ENCODE measurements at places on chromosomes 2 and 18.

GRCh38 chr2:164538240-164538866 lies 82.9 kb downstream of the GRB14 start:
- no peak for DNase-seq

- no peak for DNase-seq
These were observed 129.1 kb downstream of the ARHGAP15 start for GRCh38 chr2:143258126-143258892.

GRCh38 chr18:76390452-76391035 lies 104.5 kb downstream of the ZNF516 start:
- DNase-seq = no peak

GRCh38 chr2:41763141-41763540 lies 284.7 kb upstream of the PKDCC start:
- no peak for DNase-seq

GRCh38 chr2:115084446-115084845 lies 642.0 kb downstream of the DPP10 start:
- DNase-seq = no peak

- no peak for DNase-seq
These were observed 801.6 kb upstream of the POU3F3 start for GRCh38 chr2:104052356-104052755.

DNA sequence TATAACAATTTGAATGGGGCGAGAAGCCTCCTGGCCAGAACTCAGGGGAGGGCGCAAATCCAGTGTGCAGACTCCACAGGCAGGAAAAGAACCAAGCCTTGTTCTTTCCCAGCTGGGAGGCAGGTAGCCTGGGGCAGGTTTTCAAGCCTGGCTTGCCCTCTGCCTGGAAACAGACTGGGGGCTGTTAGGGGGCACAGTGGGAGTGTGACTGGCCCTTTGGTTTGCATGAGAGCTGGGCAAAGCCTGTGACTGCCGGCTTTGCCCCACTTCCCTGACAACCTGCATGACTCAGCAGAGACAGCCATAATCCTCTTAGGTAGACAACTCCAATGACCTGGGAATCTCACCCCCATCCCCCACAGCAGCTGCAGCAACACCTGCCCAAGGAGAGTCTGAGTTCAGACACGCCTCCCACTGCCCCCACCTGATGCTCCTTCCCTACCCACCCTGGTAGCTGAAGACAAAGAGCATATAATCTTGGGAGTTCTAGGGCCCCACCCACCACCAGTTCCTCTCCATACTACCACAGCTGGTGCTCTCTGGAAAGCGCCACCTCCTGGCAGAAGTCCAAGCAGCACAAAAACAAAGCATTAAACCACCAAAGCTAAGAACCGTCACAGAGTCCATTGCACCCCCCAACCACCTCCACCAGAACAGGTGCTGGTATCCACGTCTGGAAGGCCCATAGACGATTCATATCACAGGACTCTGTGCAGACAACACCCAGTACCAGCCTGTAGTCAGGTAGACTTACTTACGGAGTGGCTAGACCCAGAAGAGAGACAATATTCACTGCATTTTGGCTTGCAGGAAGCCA lies 402.5 kb downstream of the STK39 start:
- DNase-seq = no peak

All from CD4-positive, alpha-beta T cell (primary cell).